ENCODE measurements at places on chromosomes 7 and 10.

GRCh38 chr7:27745064-27745583 lies 5.2 kb downstream of the TAX1BP1 start:
- DNase-seq, result peak; percentile 26

GRCh38 chr7:157432541-157432956 lies 95.7 kb downstream of the DNAJB6 start:
- DNase-seq, result no peak

GRCh38 chr7:99209781-99210180 lies 1.9 kb upstream of the KPNA7 start:
- no peak for DNase-seq

DNA sequence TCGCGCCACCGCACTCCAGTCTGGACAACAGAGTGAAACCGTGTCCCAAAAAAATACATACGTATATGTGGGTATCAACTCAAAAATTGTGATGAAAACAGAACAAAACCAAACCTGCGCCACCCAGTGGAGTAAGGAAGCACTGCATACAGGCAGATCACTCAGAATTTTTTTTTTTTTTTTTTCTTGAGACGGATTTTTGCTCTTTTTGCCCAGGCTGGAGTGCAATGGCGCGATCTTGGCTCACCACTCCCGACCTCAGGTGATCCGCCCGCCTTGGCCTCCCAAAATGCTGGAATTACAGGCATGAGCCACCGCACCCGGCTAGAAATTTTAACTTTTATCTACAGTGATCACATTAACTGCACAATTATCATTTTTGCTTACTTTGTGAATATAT lies 9.1 kb upstream of the TMEM236 start:
- DNase-seq, result peak; percentile 61

DNA sequence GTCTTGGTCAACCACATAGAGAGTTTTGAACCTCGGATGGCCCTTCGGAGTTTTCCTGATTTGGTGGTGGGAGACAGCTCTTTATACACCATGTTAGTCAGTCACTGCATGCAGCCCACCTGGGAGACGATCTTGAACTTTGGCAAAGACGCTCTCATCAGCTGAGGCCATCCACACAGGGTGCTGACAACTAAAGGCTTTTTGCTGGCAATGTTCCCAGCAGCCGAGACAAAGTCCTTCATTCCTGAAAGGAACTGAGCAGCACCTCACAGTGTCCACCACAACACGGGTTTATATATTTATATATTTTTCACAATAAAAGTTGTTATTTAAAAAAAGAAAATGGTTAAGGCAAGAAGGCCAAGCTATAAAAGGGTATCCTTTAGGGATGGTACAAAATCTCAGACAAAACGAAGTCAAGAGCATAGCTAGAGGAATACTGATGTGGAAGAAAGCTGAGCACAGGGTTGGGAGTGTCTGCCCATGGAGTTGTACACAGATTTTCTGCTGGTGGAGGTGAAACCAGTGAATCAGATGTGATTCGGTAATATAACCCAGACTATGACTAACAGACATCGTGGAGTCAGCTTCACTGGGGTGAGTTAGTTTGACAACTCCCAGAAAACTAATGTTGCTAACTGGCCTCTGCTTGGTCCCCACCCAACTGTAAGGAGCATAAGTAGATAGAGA lies 27.4 kb upstream of the CAPZA2 start:
- no peak for DNase-seq

DNA sequence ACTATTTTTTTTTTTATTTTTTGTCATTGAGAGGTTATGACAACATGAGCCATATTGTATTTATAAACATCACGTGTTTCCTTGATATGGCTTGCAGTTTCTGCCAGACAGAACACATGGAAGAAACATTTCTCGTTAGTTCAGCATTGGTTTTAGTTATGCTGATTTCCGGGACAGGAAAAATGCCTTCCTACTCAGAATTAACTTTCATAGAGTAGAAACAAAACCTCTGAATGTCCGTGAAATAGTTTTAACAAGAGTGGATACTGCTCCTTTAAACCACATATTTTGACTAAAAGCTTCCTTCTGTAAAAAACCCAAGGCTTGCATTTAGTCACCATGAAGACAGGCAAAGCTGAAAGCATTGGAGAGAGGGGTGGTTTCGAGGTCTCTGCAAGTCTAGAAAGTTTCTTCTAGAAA lies 240.4 kb downstream of the KIAA1217 start:
- DNase-seq, result no peak

- DNase-seq, result no peak
These were observed 126.1 kb downstream of the ELAPOR2 start for GRCh38 chr7:86933295-86933845.

GRCh38 chr7:47202146-47202783 lies 379.6 kb downstream of the TNS3 start:
- no peak for DNase-seq

- DNase-seq, result no peak
These were observed 299.3 kb upstream of the MEOX2 start for GRCh38 chr7:15985587-15986384.

GRCh38 chr10:60913657-60914056 lies 30.3 kb downstream of the RHOBTB1 start:
- DNase-seq, result no peak

GRCh38 chr10:69438536-69439349 lies 12.5 kb upstream of the TSPAN15 start:
- DNase-seq, result no peak

GRCh38 chr10:62805231-62806099 lies 945 bp downstream of the ADO start:
- DNase-seq, result peak; percentile 52

DNA sequence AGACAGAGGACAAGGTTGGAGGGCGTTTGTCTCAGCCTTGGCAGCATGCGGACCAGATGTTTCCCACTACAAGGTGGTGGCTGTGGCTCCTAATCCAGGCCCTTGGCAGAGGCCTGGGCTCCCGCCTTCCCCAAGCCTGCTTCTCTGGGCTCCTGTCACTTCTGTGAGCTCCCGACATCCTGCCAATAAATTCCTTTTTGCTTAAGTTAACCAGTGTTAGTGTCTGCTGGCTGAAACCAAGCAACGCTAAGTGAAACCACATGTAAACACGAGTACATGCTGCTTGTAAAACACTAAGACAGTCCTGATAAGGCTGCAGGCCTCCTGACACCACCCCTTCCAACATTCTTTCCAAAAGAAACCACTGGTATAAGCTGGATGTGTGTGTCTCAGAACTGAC lies 263.6 kb upstream of the ZMIZ1 start:
- DNase-seq, result peak; percentile 90

DNA sequence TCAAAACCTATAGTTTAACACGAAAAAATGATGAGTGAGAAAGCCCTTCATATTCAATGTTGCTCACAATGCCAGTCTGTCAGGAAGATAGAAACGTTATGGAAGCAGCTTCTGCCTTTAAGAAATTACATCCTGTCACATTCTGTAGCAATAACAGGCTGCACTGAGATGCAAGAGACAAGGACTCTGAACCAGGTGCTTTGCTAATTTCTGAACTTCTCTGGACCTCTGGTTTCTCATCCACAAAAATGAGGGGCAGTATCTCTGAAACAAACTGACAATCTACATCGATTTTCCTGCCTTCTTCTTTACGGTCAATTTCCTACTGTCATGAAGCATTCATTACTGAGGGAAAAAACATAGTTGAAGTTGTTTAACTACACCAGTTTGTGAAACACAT lies 234.0 kb downstream of the SNX13 start:
- DNase-seq, result no peak

Measured in right hindlimb (tissue), 1 donor.